ENCODE measurements at places on chromosomes 2 and 18.

GRCh38 chr18:635171-635570, 22.3 kb upstream of the TYMS start:
- no peak for DNase-seq

DNA sequence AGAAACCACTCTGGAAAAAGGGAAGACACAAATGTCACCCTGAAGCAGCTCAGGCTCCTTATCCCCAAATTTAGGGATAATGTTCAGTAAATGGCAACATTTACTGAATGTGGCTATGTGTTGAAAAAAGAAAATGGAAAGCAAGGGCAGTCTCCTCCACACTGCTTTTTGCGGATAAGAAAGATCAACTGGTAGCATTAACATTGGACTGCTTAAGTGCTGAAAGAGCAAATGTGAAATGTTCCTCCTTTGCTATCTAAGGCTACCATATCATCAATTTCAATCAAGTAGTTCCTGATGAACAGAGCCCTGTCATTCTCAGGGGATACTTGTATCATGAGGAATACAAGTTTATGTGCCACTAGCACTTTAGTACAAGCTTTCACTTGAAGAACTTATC, 12.5 kb downstream of the FBXO11 start:
- no peak for DNase-seq

DNA sequence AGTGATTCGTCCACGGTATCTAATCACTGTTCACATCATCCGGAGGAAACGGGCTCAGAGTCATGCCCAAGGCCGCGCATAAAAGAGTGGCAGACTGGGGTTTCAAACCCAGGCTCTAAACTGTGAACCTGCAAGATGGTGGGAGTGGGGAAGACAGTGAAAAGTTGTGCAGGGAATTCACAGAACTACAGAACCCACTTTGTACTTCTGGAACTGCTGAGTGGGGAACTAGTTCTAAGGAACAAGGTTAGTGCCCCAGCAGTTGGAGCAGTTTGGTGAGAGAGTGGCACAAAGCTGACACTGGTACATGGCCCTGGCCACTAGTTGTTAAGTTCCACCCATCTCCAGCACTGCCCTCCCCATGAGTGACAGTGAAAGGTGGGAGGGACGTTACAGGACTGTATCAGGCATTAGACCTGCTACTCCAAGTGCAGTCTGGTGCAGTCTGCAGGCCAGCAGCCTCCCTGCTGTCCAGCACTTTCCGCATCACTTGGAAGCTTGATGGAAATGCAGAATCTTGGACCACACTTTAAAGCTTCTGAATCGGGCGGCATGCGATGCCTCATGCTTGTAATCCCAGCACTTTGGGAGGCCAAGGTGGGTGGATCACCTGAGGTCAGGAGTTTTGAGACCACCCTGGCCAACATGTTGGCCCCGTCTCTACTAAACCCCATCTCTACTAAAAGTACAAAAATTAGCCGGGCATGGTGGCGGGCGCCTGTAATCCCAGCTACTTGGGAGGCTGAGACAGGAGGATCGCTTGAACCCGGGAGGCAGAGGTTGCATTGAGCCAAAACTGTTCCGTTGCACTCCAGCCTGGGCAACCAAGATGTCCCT, 47.3 kb downstream of the C2orf42 start:
- DNase-seq = peak; percentile 55

GRCh38 chr2:10407841-10408648, 40.1 kb downstream of the ODC1 start:
- DNase-seq = peak; percentile 78

GRCh38 chr2:136422512-136422911, 304.6 kb upstream of the CXCR4 start:
- no peak for DNase-seq

All from stimulated activated naive CD8-positive, alpha-beta T cell treated with anti-CD3 and anti-CD28 coated beads, Interleukin-15, amount 100 ng/mL, for 72 hours (primary cell).